ENCODE measurements at places on chromosomes 12 and 14.

DNA sequence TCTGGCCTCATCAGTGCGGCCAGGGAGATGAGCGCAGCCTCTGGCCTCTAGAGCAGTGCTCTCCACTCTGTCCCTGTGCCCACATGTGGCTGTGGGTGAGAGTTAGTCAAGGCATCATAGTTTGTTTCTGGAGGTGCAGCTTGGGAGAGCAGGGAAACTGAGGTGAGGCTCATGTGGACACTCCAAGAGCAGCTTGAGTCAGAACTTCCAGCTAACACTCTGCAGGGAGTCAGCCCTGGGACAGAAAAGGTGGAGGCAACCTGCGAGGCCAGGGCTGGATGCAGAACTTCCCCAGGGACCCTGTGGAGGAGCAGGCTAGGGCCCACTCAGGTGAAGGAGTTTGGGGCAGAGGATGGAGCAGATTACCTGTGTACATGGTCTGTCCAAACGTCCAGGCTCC lies 10.8 kb downstream of the ISCA2 start:
- DNase-seq: no peak

DNA sequence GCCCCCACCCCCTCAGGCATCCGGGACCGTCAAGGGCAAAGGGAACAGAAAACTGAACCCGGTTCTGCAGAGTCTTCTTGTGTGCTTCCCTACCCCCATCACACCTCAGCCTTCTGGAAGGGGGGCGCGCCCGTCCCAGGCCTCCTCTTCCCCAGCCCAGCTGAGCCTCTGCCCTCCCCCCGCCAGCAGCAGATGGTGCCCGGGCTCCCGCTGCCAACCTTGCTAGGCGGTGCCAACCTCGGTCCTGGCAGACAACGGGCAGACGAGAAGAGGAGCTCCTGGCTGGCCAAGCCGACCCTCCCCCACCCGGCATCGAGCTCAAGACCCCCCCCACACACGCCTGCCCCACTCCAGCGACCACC lies 8.7 kb downstream of the STAC3 start:
- DNase-seq: no peak

DNA sequence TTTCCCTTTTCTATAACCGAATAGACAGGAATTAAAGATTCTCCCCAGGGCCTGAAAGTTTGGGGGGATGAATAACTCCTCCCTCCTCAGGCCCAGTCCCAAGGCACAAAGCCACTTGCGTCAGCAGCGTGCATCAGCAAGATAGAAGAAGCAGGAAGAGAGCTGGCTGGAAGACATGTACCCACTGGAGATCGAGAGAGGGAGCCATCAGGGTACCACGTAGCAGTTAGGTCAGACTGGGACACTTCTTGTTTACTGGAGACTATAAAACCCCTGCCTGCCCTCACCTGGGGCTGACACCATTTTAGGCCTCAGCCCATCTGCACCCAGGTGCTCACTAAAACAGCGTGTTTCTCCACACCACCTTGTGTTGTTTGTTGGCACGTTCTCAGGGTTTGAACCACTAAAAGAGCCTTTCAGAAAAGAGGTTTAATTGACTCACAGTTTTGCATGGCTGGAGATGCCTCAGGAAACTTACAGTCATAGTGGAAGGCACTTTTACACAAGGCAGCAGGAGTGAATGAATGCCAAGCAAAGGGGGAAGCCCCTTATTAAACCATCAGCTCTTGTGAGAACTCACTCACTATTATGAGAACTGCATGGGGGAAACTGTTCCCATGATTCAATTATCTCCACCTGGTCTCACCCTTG lies 93.2 kb downstream of the TMTC3 start:
- DNase-seq: no peak

GRCh38 chr12:48454667-48455066 lies 17.7 kb upstream of the ANP32D start:
- peak; percentile 53 for DNase-seq

- DNase-seq: peak; percentile 77
Measured at GRCh38 chr14:21734457-21735074, 60.9 kb upstream of the OR4E1 start.

- DNase-seq: no peak
Measured at GRCh38 chr12:77115471-77115870, 50.1 kb upstream of the E2F7 start.

DNA sequence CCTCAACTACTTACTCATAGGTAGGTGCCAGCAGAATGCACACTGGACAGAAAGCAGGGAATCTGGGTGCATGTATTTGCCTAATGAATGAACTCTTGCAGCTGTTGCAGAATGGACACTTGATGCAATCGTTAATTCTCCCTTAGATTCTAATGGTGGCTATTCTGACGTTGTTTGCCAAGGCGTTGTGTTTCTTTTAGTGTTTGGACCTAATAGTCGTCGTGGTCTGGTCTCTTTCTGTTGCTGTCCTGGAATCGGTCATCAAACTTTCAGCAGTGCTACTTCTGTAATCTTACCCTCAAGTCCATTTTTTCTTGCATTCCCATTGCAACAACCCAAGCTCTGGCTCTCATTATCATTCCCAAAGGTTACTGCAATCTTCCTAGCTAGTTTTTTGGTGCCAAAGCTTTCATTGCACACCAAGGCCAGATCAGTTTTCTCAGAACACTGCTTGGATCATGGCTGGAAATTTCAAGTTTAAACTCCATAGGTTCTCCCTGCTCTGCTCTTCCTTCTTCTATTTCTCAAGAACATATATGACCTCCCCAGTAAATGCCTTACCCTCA lies 31.3 kb downstream of the BMP4 start:
- no peak for DNase-seq

GRCh38 chr14:69475194-69475818 lies 9.2 kb upstream of the PLEKHD1 start:
- no peak for DNase-seq

DNA sequence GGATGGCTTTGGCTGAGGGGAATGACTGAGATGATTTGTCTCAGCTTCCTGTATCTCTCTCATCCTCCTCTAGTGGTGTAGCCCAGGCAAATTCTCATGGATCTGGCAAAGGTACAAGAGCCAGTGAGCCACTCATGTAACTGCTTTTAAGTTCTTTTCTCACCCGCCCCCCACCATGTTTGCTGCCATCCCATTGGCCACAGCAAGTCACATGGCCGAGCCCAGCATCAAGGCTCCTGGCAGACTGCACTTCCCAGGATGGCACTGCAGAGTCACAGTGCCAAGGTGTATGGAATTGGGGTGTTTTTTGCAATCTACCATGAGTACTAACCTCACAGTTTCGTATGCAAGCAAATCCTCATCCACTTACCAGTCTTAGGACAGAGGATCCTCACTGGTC lies 50.9 kb downstream of the CHST11 start:
- DNase-seq: no peak

DNA sequence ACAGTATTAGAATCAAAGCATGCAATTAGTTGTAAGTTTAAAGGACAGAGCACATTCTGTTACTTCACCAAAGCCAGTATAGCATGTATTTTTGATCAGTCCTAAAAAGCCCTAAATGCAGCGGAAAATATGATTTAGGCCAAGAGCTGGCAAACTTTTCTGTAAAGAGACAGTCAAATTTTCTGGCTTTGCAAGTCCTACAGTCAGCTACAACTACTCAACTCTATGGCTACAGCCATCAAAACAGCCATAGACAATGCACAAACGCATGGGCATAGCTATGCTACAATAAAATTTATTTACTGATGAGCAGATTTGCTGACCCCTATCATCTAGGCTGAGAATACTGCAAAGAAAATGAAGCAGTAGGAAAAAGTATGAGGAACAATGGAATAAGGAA lies 52.9 kb downstream of the ATXN2 start:
- DNase-seq: no peak

DNA sequence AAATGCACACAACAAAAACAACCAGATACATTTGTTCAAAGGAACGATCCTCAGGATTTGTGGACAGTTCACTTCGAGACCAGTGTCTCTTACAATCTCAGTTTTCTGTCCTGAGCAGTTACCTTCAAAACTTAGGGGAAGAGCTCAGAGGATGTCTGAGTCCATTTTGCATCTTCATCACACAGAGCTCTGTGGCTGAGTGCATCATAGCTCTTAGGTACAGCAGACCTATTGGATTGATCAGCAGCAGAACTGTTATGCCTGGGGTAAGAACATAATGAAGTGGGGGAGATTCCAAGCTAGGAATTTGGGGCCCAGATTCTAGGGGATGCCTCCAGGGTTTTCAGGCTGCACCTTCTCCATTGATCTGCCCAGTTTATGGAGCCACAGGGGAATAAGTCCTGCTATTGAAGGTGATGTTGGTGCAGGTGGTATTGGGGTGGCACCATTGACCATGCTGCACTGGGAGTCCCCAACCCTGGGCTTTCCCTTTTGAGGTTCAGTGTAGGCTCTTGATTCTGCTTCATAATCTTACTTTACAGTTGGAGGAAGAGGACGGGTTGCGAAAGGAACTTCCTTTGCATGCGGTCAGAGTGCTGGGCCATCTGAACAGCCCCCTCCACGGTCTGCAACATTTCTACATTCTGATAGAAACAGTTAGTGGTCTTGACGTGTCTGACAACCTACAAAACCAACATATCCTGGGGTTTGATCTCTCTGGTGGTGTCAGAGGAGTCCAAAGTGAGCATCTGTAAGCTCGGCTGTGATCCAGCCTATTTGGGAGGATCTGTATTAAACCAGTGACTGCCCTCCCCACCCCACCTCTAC lies 112.8 kb downstream of the CHST11 start:
- peak; percentile 68 for DNase-seq

- DNase-seq: peak; percentile 67
Measured at GRCh38 chr12:8914716-8915526, 612 bp downstream of the PHC1 start.

DNA sequence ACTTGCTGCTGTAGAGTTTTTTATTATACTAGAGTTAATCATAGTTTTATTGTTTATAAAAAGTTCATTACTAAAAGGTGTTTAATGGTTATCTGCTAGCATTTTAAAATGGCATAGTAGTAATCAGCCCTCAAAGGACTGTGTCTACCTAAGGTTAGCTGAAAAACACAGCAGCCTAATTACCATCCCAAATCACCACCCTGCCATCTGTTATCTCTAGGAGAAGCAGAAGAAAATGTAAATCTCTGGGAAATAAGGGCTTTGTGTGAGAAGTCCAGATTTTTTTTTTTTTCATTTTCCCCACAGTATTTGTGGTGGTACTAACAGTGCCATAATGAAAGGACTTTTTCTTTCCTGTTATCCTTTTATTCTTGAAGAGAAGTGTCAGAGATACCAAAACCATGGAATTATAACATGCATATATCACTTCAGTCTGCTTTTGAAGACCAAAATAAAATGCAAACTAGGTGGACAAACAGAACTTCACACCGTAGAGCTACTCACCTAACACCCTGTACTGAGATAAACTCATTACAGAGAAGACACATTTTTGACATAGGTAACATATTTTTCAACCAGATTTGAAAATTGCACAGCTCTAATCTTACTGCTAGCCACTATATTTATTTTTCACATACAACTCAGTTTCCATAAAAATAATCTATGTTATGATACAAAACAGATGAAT lies 876.2 kb downstream of the C12orf50 start:
- no peak for DNase-seq

- DNase-seq: no peak
Measured at GRCh38 chr12:94951071-94951934, 52.2 kb downstream of the NDUFA12 start.

DNA sequence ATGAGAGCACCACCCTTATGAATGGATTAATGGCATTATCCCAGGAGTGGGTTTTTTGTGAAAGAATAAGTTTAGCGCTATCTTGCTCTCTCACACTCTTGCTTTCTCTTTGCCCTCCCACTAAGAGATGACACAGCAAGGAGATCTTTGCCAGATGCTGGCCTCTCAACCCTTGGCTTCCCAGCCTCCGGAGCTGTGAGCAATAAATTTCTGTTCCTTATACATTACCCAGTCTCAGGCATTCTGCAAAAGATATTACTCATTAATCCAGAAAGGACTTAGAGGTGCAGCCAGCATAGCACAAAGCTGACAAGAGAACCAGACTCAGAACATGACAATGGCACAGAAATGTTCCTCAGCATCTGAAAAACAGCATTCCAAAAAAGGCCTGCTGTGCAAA lies 190.6 kb downstream of the ITPR2 start:
- DNase-seq: no peak

- DNase-seq: no peak
Measured at GRCh38 chr12:105585107-105585506, 254.6 kb downstream of the C12orf75 start.

- DNase-seq: no peak
Measured at GRCh38 chr12:127260999-127261398, 1006.0 kb upstream of the TMEM132C start.
